ENCODE measurements at places on chromosomes 3 and 15.

- DNase-seq: no peak
Observed at GRCh38 chr3:179807588-179807987, 154.7 kb downstream of the USP13 start.

- DNase-seq: no peak
Observed at GRCh38 chr3:38647217-38647970, 2.1 kb downstream of the SCN5A start.

DNA sequence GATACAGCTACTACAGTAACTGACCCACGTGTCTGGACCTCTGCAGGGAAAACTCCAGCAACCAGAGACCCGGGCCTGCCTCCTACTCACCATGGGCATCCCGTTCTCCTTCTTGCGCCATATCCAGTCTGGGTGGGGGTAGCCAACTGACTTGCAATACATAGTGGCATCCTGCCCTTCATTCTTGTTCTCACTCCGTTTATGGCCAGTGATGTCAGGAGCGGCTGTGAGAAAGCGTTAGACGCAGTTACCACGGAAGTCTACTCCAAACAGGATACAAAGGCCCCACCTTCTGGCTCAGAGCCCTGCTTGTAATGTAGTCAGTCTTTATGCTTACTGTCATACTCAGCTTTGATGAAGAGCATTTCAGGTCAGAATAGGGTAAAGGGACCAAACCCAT, 59.6 kb downstream of the NPTN start:
- no peak for DNase-seq

- DNase-seq: no peak
Observed at GRCh38 chr3:126961191-126961790, 21.6 kb upstream of the PLXNA1 start.

DNA sequence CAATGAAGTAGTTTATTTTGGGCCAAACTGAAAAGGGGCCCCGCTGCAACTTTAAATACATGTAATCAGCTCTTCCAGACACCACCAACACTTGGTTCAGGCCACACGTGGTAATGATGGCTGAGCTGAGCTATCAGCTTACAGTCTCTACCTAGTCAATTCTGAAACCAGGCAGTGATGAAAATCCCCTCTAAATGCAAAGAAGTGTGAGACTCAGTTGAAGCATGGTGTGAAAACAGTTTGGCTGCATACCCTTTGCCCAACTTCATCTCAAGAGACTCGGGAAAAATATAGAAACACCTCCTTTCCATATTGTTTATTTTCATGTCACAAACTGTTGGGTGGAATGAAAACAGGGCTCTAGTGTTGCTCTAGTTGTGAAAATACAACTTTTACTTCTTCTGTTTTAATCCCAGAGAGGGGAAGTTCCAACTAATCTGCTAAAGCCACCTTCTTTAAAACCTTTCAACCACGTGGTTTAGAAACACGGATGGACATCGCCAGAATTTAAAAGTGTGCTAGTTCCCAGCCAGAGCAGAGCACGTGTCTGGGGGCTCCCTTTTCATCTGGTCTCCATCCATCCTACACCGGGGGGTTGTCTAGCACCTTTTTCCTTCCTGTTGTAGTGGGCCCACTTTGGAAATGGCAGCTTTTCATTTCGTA, 229.1 kb downstream of the EPHB1 start:
- no peak for DNase-seq

- no peak for DNase-seq
Observed at GRCh38 chr3:129504471-129505100, 23.9 kb upstream of the RHO start.

DNA sequence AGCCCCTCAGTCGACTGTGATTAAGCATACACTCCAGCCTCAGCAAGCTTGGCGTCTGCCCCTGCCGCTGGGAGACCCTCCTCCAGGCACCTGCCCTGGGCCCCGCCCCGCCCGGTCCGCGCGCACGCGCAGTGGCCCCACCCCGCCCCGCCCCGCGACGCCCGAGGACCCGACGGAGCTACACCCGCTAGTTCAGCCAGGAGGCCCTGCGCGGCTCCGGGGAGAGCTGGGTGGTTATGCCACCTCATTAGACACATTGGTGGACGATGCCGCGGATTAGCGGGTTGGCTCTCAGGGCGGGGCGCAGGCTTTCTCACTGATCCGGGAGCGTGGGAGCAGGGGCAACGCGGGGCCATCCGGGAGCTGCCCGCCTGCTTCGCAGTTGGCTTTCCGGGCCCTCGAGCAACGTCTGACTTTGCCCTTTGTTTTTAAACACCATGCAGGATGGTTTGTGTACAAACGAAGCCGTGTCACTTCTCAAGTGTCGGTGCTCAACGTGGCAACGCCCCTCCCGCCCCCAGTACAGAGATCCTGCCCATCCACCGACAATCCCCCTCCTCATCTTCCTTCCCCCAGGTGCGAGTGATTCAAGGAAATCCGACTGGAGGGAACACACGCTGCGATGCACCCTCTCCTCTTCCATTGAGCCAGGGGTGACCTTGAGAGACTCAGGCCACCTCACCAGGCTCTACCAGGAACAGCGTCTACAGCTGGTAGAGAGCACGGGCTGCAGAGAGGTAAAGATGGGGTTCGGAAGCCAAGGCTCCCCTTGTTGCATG, 109.3 kb downstream of the SHQ1 start:
- DNase-seq: peak; percentile 48

DNA sequence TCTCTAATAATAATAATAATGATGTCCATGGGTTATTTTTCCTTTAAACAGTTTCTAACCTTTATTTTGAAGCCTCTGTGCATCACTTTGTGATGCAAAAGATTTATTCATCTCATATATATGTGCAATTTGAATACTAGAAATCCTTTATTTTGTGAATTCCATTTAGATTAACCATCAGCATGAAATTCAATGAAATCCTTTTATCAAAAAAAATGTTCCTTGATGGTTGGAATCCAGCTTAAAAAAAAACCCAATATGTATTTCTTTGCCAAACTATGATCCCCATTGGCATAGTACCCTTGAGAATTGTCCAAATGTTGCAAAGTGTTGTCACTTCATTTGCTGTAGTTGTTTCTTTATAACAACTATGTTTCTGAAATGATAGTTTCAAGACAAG, 7.4 kb downstream of the TBC1D23 start:
- DNase-seq: no peak

GRCh38 chr15:51341366-51342226, at the start of gene GLDN:
Gene GLDN (plus strand): TSS chr15:51341655. CDS start chr15:51341685, 30 bp downstream.
- no peak for DNase-seq

DNA sequence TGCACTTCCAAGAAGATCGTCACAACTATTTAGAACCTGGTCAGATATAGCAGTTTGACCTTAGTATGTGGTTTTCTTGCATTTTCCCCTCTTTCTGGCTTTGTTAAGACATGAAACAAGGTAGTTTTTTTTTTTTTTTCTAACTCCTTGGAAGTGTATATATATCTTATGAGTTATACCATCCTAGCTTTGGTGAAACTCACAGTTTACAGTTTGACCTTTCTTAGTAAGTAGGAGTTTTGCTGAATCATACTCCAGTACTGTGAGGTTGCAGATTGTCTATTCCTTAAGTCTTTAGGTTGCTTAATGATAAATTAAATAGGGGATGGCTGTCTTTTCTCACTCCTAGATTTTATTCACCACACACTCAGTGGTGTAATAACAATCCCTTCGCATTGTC, 325.0 kb downstream of the RBMS3 start:
- no peak for DNase-seq

DNA sequence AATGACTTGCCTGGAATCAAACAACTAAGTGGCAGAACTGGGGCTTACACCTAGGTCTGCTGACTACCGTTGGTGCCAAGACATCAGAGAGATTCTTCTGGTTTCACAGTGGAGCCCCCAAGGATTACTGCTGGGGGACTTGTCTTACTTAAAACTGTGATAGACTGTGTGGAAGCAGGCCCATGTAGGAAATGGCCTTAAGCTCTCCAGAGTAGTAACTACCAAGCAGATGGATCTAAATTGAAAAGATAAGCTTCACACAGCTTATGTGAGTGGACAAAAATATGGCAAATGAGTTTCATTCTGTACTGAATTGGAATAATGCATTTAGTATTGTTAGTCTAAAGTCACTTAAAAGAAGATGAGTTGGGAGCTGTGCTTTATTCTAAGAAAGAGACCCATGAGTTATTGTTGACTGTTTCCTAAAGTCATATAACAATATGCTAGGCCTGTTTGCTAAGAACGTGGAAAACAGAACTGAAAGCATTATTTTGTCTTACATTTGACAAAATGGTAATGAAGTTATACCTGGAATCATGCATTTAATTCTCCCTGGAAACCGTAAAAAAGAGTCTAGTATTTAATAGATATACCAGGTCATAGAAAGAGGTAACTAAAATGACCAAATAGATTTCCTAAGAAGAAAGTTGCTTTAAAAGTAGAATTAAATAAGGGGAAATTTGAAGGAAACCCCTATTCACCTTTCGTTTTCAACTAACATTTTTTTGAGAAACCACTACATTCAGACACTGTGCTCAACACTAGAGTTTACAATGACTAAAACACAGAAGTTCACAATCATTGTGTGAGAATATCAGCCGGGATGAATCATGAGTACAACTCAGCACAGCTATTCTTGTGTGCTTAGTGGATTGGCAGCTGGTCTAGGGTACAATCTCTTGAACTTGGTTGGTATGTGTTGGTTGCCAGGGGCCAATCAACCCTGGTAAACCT, 13.0 kb upstream of the MAPK6 start:
- no peak for DNase-seq

GRCh38 chr3:3665961-3666640, 133.1 kb upstream of the LRRN1 start:
- DNase-seq: no peak

GRCh38 chr3:137332297-137332696, 374.5 kb downstream of the IL20RB start:
- DNase-seq: no peak

GRCh38 chr3:58888087-58888486, 161.7 kb downstream of the CFAP20DC start:
- DNase-seq: no peak

GRCh38 chr15:47477341-47477740, 240.0 kb upstream of the SEMA6D start:
- no peak for DNase-seq

DNA sequence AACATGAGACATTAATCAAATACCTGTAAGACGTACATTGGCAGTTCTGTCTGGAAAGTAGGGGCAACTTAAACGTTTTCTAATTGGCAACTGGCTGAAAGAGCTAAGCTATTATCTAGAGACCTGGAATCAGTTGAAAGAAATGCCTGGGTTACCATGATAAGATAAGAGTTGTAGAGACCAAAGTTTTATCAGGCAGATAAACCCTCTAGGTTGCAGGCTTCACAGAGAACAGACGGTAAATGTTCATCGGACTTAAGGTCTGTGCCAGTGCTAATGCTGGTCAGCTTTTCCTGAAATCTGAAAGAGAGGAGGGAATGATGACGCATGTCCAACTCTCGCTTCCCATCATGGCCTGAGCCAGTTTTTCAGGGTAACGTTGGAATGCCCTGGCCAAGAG, 196.2 kb downstream of the ROBO2 start:
- DNase-seq: no peak

DNA sequence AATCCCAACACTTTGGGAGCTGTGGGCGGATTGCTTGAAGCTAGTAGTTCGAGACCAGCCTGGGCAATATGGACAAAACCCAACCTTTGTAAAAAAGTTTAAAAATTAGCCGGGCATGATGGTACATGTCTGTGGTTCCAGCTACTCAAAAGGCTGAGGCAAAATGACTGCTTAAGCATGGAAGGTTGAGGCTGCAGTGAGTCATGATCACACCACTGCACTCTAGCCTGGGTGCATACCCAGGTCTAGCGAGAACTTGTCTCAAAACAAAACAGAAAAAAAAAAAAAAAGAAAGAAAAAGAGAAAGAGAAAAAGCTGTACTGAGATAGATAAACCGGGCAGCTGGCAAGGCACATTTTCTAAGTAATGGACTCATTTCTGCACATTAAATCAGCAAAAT, 10.6 kb downstream of the ARPP19 start:
- DNase-seq: no peak

GRCh38 chr3:61152071-61152470, 99.2 kb downstream of the FHIT start:
- DNase-seq: no peak

GRCh38 chr15:70166506-70167087, 68.9 kb upstream of the TLE3 start:
- no peak for DNase-seq

DNA sequence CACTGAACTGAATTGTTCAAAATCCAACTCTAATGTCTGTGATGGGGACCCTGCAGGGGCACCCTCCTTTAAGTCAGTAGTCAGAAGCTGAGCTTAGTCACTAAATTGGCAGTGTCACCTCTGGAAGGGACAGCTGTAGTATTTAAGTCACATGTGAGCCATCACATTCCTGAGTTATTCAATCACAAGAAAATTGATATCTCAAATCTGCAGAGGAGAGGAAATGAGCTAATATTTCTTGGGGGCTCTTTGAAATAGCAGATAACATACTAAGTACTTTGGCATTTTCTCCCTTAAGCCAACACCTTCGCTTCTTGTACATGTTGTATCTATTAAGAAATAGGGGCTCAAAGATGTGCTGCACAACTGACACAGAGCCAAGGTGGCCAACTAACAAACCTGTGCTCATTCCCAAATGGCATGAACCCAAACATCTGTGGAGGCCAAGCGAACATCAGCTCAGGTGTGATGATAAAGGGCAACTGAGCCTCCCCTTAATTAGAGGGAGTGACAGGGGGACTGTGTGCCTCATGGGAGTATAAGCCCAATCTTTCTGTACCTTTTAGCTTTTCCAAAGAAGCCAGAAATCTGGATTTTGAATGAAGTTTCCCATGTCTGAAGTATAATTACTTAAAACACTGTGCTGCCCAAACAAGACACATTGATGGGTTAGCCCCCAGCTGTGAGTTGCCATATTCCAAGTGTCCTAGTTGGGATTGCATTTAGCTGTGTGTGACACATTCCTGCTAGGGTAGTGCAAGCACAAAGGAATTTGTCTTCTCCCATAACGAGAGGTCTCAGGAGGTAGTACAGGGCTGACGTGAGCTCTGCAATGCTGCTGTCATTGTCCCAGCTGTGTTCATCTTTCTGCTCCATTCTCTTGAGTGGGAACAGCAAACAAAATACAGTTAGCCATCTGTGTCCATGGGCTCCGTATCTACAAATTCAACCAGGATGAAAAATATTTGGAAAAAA, 63.3 kb downstream of the ABHD5 start:
- DNase-seq: peak; percentile 49

GRCh38 chr15:54681584-54681983, 515.2 kb downstream of the RSL24D1 start:
- DNase-seq: no peak

Measured in HTR-8/SVneo (cell line).